ENCODE measurements at places on chromosomes 3 and 15. TPM values are rescaled to one million over a fixed set of nuclear protein-coding genes. Genes with fewer than 3 reads are reported as not detected.

- DNase-seq, result no peak
These were observed 612 bp downstream of the UBA5 start for GRCh38 chr3:132660811-132661070.

- no peak for DNase-seq
These were observed 204.5 kb upstream of the CMC1 start for GRCh38 chr3:28036599-28037575.

DNA sequence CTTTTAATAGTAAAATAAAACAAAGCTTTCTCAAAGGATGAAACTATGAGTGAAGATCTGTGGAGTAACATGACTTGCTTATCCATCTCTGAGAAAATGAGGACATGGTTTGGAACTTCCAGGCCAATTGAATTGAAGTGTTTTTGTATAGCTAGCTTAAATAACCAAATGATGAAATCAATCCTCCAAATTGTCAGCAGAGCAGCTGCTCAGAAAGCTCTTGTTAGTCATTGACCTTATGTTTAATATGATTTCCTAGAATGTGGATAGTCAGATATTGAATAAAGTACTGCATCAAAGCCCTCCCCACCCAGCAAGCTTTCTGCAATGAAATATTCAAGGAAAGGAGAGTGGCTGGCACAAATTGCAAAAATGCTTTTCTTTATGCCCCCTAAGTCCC is 437.2 kb downstream of the MFSD1 start:
- DNase-seq, result no peak

GRCh38 chr3:50112462-50112861 is 23.7 kb downstream of the RBM5 start:
- no peak for DNase-seq

- no peak for DNase-seq
These were observed 148.0 kb upstream of the OSTN start for GRCh38 chr3:191051037-191051436.

DNA sequence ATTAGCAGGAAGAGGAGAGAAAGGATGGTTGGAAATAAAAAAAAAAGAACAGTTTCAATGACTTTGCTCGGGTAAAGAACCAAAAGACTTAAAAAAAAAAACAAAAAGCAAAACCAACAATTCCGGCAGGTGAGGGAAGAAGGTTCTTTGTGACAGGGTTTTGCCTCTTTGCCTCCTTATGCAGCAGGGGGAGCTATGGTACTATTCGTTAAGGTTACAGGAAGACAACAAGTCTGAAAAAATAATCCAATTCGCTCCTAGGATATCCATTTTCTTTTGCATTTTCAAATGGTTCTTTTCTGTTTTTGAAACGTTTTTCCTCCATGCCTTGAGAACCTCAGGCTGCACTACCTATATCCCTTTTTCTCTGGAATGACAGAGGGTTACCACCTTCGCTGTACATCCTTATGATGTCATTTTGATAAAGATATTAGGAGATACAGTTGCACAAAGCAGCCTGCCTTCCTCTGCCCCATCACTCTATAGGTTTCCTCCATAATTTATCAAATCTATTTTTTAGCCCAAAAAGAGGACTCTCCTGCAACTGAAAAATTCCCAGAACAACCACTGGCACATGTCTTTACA is 55.0 kb downstream of the CFAP20DC start:
- DNase-seq, result peak; percentile 69

- no peak for DNase-seq
These were observed at the start of gene ANKRD34C for GRCh38 chr15:79282371-79283251. Gene ANKRD34C (plus strand): TSS chr15:79282722. CDS start chr15:79293285, 10,563 bp downstream.

GRCh38 chr3:195085356-195086130 is 185.4 kb downstream of the XXYLT1 start:
- DNase-seq, result no peak

- DNase-seq, result no peak
These were observed 89.4 kb downstream of the ADAMTS17 start for GRCh38 chr15:100252359-100252758.

- no peak for DNase-seq
These were observed 59.7 kb upstream of the ANKRD34C start for GRCh38 chr15:79222808-79223207.

GRCh38 chr3:93746-94145 is 102.8 kb upstream of the CHL1 start:
- no peak for DNase-seq

DNA sequence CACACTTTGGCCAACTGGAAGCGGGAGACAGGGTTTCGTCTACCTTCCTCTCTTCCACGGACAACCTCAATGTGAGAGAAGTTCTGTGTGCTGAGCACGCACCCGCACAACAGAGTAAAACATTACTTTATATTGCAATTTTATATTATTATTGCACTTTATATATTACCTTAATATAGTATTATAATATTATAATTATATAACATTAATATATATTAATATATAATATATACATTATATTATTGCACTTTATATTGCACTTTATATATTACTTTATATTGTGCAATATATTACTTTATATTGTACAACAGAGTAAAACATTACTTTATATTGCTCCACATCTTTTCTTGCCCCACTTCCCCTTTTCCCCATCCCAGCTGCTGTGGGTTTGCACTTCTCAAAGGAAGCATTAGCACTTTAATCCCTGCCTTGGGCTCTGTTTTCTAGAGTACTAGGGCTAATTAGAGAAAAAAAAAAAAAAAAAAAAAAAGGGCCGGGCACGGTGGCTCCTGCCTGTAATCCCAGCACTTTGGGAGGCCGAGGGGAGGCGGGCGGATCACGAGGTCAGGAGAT is 76.4 kb upstream of the SLC4A7 start:
- no peak for DNase-seq

ZNF80 gene
- not detected for total RNA-seq

SAMD7 gene
- not detected for total RNA-seq

LIPH gene
- 213 TPM for total RNA-seq

FAH gene
- 26.1 TPM for total RNA-seq

TNFAIP8L3 gene
- total RNA-seq, result not detected

CD86 gene
- total RNA-seq, result 0.24 TPM

Measured in Calu3 (cell line).